ENCODE measurements at places on chromosomes 1 and 21. TPM values are rescaled to one million over a fixed set of nuclear protein-coding genes. Genes with fewer than 3 reads are reported as not detected.

ADAM30 gene
- 0.13 TPM for total RNA-seq

CALML6 gene
- total RNA-seq, result 0.13 TPM

LIPI gene
- total RNA-seq, result 1.9 TPM

SERTAD4 gene
- total RNA-seq, result 1.5 TPM

MIER1 gene
- total RNA-seq, result 48.8 TPM

KIF2C gene
- total RNA-seq, result 0.94 TPM

TRIM58 gene
- 52.1 TPM for total RNA-seq

FBXO42 gene
- total RNA-seq, result 29.8 TPM

FAM151A gene
- total RNA-seq, result not detected

AKR7A3 gene
- 2.7 TPM for total RNA-seq

PRR9 gene
- not detected for total RNA-seq

FCGR1A gene
- total RNA-seq, result 2.4 TPM

S100A7 gene
- total RNA-seq, result not detected

FNDC5 gene
- total RNA-seq, result 0.27 TPM

RNF223 gene
- total RNA-seq, result not detected

ZBTB37 gene
- total RNA-seq, result 14.6 TPM

THEMIS2 gene
- 29.1 TPM for total RNA-seq

OR2M3 gene
- not detected for total RNA-seq

MTARC2 gene
- 79.8 TPM for total RNA-seq
